ENCODE measurements at places on chromosomes 5 and 9.

- no peak for DNase-seq
These were observed 8.1 kb upstream of the RNU6ATAC start for GRCh38 chr9:134172198-134173126.

GRCh38 chr5:143213231-143213850, 190.1 kb downstream of the NR3C1 start:
- DNase-seq, result no peak

DNA sequence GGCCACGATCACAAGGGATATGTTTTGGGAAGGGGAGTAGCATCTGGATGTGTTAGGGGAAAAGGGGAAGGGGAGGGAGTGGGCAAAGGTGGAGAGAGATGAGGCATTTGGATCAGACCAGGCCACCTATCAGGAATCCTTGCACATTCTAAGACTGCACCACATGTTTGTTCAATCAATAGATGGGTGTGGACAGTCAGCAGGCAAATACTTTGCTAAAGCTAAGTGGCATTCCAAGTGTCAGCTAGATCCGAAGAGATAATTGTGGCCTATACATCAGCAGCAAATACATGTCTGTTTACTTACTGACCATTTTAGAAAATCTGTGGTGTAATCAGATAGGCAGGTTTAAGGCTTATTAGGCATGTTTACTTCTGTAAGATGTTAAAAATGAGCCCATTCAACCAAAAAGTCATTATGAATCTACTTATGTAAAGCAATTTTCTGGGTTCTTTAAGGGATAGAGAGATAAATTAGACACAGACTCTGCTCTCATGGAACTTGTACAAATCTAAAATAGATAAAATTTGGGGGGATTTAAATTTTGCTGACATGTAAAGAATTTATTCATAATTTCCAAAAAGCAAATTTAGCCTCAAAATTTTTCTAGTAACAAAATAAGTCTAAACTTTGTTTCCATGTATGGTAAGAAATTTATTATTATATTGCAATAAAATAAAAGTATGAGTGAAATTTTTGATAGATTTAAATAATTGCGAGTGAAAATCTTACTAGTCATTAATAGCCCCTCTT, 107.3 kb downstream of the SNCAIP start:
- DNase-seq, result no peak

DNA sequence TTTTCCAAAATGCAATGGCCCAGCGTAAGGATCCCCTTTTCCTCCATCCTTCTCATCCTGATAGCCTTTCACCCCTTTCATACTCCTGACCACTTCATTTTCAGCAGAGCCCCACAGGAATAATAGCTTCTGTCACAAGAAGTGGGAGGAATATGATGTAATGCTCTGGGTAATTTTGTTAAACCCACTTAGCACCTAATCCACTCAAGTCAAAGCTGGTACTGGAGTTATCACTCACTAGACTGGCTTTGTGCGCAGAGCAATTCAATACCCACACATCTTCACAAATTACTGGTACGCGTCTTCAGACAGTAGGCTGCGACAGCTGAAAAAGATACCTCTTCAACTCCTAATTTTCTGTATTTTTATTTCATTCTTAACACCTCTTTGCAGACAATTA, 2232.8 kb upstream of the WWC1 start:
- no peak for DNase-seq

DNA sequence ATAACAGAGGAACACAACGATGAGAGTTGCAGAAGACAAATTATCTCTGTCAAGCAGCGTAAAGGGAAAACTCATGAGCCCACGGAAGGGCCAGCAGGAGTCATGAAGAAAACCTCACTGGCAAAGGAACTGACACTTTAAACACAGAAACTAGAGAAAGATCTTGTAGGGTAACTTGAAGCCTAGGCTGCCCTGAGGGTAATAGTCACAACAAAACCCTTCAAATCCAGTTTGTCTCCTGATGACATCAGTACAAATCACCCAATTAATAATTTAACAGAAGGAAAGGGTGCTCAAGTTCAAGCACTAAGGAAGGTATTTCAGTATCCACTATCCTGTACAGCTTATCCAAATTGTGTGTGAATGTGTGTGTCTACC, 549.1 kb downstream of the MTRR start:
- no peak for DNase-seq

GRCh38 chr5:128480158-128480557, 57.9 kb downstream of the FBN2 start:
- DNase-seq, result no peak
